ENCODE measurements at places on chromosomes 7 and 10. TPM values are rescaled to one million over a fixed set of nuclear protein-coding genes. Genes with fewer than 3 reads are reported as not detected.
A peak's percentile ranks its signal among the peaks of the same experiment; 100 is the strongest.

PIK3CG gene
- total RNA-seq: 0.68 TPM

HOXA13 gene
- total RNA-seq: not detected

- H3K4me3 ChIP-seq: peak overlapping the region; percentile 56
- H3K27ac ChIP-seq: no peak overlapping the region
- no peaks in the 10 kb centered on the region for H3K36me3 ChIP-seq
- peaks cover 12% of the 10 kb centered on the region for H3K4me1 ChIP-seq
- H3K27me3 ChIP-seq: no peaks in the 10 kb centered on the region
These were observed 521 bp downstream of the LIMK1 start for GRCh38 chr7:74083928-74084721.

DNA sequence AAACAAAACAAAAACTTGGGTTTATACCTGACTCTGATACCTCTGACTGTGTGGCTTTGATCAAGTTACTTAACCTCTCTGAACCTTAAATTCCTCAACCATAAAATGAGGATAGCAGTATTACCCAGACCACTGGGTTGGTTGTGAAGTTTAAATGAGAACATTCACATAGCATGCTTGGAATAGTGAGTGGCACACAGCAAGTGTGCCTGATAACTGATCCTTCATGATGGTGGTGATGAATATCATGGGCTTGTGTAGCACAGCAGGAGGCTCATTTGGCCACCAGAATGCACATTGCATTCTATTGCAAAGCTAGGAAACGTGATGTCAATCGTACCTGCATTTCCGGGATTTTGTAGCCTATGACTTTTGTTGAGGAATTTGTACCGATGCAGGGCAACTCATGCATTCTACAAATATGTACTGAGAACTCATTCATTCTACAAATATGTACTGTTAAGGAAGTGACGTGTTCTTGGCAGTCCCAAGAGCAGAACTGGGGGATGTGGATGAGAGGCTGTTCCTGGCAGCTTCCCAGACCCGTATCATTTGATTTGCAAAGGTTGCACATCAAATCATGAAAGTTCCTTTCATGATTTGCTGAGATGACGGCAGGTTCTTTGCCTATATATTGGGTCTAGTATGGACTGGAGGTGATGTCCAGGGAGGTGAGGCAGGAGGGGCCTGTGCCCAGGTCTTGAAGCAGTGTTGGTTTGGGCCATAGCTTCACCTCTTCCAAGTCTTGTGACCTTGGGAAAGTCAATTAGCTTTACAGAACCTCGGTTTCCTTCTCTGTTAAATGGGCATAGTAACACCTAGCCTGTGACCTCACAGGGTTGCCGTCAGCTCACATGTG lies 94.6 kb upstream of the SMNDC1 start:
- no peak for DNase-seq
- no peak overlapping the region for H3K27ac ChIP-seq
- no peaks in the 10 kb centered on the region for H3K27me3 ChIP-seq
- no peak overlapping the region for H3K4me3 ChIP-seq

- no peaks in the 10 kb centered on the region for H3K4me1 ChIP-seq
- H3K27ac ChIP-seq: no peak overlapping the region
- H3K4me3 ChIP-seq: no peak overlapping the region
- H3K36me3 ChIP-seq: no peaks in the 10 kb centered on the region
These were observed 126.9 kb downstream of the TACC2 start for GRCh38 chr10:122115874-122116273.

DNA sequence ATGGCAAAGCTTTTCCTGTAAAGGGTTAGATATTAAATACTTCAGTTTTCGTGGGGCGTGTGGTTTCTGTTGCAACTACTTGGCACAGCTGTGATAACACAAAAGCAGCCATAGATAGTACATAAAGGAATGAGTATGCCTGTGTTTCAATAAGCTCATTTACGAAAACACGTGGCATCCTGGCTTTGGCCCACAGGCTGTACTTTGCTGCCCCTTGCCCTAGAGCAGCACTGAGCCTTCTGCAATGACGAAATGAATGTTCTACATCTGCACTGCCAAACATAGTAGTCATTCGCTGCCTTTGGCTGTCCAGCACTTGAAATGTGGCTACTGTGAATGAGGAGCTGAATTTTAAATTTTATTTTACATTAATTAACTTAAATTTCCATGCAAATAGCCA lies 376.2 kb upstream of the TPK1 start:
- no peak overlapping the region for H3K27ac ChIP-seq
- no peaks in the 10 kb centered on the region for H3K4me1 ChIP-seq
- no peak for DNase-seq

- H3K27me3 ChIP-seq: no peaks in the 10 kb centered on the region
- no peaks in the 10 kb centered on the region for H3K36me3 ChIP-seq
- DNase-seq: no peak
- H3K4me3 ChIP-seq: no peak overlapping the region
- no peaks in the 10 kb centered on the region for H3K4me1 ChIP-seq
- H3K27ac ChIP-seq: no peak overlapping the region
These were observed 46.2 kb downstream of the CACUL1 start for GRCh38 chr10:118708571-118708970.

AKR1E2 gene
- total RNA-seq: 0.74 TPM

GRCh38 chr10:92595505-92595904 lies 2.6 kb downstream of the KIF11 start:
- DNase-seq: no peak
- H3K4me1 ChIP-seq: peaks cover 7% of the 10 kb centered on the region
- H3K36me3 ChIP-seq: no peaks in the 10 kb centered on the region
- no peak overlapping the region for H3K4me3 ChIP-seq
- no peaks in the 10 kb centered on the region for H3K27me3 ChIP-seq

MPP7 gene
- 2.4 TPM for total RNA-seq

PRKAR2B gene
- total RNA-seq: 2.0 TPM

CCL24 gene
- total RNA-seq: 1.1 TPM

SLC18A3 gene
- not detected for total RNA-seq

DNA sequence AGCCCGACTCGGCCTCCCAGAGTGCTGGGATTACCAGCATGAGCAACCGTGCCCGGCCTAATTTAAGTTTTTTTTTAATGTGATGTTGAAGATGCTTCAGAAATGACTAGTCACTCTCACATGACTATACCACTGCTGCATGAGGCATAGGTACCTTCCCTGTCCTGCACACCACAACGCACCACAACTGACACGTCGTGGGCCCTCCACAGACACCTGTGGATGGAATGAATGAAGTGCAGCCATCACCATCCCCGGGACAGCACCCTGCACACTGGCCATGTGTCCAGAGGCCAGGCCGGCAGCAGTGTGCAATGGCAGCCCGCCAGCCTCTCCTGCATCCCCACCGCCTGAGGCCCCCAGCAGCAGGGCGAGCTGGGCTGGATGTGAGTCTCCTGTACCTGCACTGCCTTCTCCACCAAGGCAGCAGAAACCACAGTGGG lies 55.1 kb downstream of the VOPP1 start:
- DNase-seq: no peak
- H3K4me1 ChIP-seq: peaks cover 9% of the 10 kb centered on the region
- no peak overlapping the region for H3K4me3 ChIP-seq
- H3K36me3 ChIP-seq: peaks cover 3% of the 10 kb centered on the region
- H3K27ac ChIP-seq: no peak overlapping the region

- no peaks in the 10 kb centered on the region for H3K36me3 ChIP-seq
- no peaks in the 10 kb centered on the region for H3K27me3 ChIP-seq
- H3K4me1 ChIP-seq: no peaks in the 10 kb centered on the region
- H3K4me3 ChIP-seq: no peak overlapping the region
These were observed 45.5 kb upstream of the RNF148 start for GRCh38 chr7:122748195-122748594.

INPP5F gene
- total RNA-seq: 2.0 TPM

C10orf105 gene
- not detected for total RNA-seq

GRCh38 chr7:100626530-100627237 lies 14.3 kb downstream of the MOSPD3 start:
- H3K4me1 ChIP-seq: peaks cover 37% of the 10 kb centered on the region
- H3K27ac ChIP-seq: no peak overlapping the region
- H3K36me3 ChIP-seq: peaks cover 5% of the 10 kb centered on the region
- H3K27me3 ChIP-seq: no peaks in the 10 kb centered on the region
- H3K4me3 ChIP-seq: no peak overlapping the region

FBH1 gene
- 37.1 TPM for total RNA-seq

- H3K27ac ChIP-seq: no peak overlapping the region
- no peaks in the 10 kb centered on the region for H3K4me1 ChIP-seq
- H3K36me3 ChIP-seq: no peaks in the 10 kb centered on the region
- no peaks in the 10 kb centered on the region for H3K27me3 ChIP-seq
- no peak overlapping the region for H3K4me3 ChIP-seq
- DNase-seq: no peak
These were observed 114.1 kb upstream of the CARD11 start for GRCh38 chr7:3157566-3158287.

DNA sequence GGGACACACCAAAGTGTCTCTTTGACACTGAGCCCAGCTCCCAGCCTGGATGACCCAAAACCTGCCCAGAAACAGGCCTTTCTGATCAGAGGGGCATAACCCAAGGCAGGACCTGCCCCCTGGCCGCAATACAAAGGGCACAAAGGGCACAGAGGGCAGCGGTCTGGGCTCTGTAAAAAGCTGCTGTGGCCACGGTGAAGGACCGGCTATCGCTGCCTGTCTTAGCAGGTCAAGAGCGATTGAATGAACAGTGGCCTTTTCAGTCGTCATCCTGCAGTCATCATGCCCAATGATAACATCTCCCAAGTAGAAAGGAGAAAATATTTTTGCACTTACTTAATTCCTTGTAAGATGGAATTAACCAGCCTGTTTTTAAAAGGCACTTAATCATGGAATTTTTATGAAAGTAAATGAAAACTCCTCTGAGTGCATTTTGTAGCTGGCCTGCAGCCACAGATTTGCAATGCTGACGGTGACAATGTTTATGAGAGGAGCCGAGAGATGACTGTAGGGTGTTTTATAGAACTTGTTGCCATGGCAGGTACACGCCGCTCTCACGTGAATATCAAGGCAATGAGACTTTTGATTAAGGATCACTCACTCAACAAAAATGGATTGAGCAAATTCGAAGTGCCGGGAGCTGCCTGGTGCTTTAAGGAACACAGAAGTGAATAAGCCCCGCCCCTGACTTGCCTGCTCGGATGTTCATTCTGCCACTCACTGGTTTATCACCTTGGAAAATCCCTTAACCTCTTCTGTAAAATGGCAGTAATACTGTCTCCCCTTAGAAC lies 47.3 kb upstream of the BHLHA15 start:
- no peaks in the 10 kb centered on the region for H3K27me3 ChIP-seq
- no peaks in the 10 kb centered on the region for H3K4me1 ChIP-seq
- H3K4me3 ChIP-seq: no peak overlapping the region
- H3K36me3 ChIP-seq: peaks cover 18% of the 10 kb centered on the region
- peak; percentile 84 for DNase-seq

DNA sequence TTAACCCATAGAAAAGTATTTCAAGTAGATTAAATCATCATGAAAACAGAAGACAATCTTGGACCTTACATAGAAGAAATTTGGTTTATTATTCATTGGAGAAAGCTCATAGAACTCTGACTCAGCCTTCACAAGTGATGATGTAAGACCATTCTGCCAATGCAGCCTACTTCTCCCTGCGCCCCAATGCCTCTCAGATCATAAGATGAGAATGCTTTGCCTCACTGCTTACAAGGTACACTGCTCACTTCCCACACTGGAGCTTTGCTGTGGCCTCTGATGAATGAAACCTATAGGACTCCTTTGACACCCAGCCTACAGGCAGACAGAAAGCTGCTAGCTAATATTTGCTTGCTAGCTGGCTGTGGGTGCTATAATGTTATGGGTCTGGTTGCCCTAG lies 569.4 kb upstream of the STEAP1 start:
- H3K4me1 ChIP-seq: no peaks in the 10 kb centered on the region
- no peak for DNase-seq
- no peak overlapping the region for H3K4me3 ChIP-seq
- no peak overlapping the region for H3K27ac ChIP-seq

WDR86 gene
- total RNA-seq: 0.44 TPM

DNA sequence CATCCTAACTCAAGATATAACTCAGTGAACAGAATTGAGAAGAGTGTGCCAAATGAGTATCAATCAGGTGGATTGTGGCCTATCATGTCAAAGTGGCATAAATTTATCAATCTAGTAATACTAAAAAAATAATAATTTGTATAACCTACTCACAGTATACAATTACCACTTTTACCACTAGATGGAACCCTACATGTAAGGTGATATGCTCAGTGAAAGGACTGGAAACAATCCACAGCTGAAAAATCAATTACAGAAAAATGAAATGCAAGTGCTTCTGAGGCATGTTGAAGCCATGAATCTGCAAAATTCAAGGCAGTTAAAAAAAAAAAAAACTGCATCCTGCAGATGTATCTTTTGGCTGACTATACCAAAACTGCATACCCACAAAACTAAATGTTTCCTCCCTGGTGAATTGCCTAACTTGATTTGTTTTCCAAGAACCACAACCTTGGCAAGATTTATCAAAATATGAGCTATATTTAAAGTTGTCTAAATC lies 13.9 kb downstream of the ARHGAP19 start:
- DNase-seq: no peak
- H3K4me3 ChIP-seq: no peak overlapping the region
- H3K27me3 ChIP-seq: no peaks in the 10 kb centered on the region
- H3K27ac ChIP-seq: peak overlapping the region; percentile 54
- H3K4me1 ChIP-seq: peaks cover 11% of the 10 kb centered on the region
- H3K36me3 ChIP-seq: no peaks in the 10 kb centered on the region

- peaks cover 19% of the 10 kb centered on the region for H3K4me1 ChIP-seq
- no peak for DNase-seq
These were observed 12.2 kb upstream of the PPIF start for GRCh38 chr10:79335094-79335469.

DNA sequence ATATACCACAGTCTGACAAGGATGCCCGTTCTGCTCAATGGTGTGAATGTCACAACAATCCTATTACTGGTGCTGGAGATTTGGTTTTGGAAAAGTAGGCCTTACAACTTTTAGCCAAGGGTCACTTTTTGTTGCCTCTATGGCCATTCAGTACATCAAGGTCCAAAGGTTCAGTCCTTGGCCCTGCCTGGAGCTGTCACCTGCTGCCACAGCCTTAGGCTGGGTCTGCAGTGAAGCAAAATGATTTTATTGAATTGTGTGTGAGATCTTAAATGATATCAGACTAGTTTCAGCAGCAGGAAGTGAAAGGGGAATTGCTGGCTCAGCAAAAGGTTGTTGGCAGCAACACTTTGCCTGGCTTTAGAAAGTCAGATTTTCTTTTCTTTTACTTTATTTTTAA lies 427.6 kb downstream of the THSD7A start:
- H3K4me1 ChIP-seq: peaks cover 14% of the 10 kb centered on the region
- no peaks in the 10 kb centered on the region for H3K36me3 ChIP-seq
- H3K4me3 ChIP-seq: no peak overlapping the region
- DNase-seq: peak; percentile 63

ZNF804B gene
- total RNA-seq: not detected

- no peak overlapping the region for H3K27ac ChIP-seq
- no peaks in the 10 kb centered on the region for H3K36me3 ChIP-seq
- H3K27me3 ChIP-seq: no peaks in the 10 kb centered on the region
- DNase-seq: no peak
- H3K4me3 ChIP-seq: no peak overlapping the region
These were observed 4.7 kb upstream of the EIF5AL1 start for GRCh38 chr10:79507440-79508167.

PDGFA gene
- 13.8 TPM for total RNA-seq

DIP2C gene
- 10.3 TPM for total RNA-seq

- no peak overlapping the region for H3K27ac ChIP-seq
- H3K36me3 ChIP-seq: no peaks in the 10 kb centered on the region
- H3K27me3 ChIP-seq: no peaks in the 10 kb centered on the region
- peak overlapping the region; percentile 40 for H3K4me3 ChIP-seq
These were observed 29.5 kb upstream of the BMS1 start for GRCh38 chr10:42753126-42753506.

CDH23 gene
- 19.7 TPM for total RNA-seq

SLC26A5 gene
- 0.25 TPM for total RNA-seq

LRMDA gene
- 19.3 TPM for total RNA-seq

ITPRID1 gene
- total RNA-seq: not detected
